Activated CD4-positive, alpha-beta T cell treated with anti-CD3 and anti-CD28 coated beads, Interleukin-2, amount 50 U/mL, for 1 hour (primary cell): ENCODE measurements at places on chromosomes 7 and 10.

DNA sequence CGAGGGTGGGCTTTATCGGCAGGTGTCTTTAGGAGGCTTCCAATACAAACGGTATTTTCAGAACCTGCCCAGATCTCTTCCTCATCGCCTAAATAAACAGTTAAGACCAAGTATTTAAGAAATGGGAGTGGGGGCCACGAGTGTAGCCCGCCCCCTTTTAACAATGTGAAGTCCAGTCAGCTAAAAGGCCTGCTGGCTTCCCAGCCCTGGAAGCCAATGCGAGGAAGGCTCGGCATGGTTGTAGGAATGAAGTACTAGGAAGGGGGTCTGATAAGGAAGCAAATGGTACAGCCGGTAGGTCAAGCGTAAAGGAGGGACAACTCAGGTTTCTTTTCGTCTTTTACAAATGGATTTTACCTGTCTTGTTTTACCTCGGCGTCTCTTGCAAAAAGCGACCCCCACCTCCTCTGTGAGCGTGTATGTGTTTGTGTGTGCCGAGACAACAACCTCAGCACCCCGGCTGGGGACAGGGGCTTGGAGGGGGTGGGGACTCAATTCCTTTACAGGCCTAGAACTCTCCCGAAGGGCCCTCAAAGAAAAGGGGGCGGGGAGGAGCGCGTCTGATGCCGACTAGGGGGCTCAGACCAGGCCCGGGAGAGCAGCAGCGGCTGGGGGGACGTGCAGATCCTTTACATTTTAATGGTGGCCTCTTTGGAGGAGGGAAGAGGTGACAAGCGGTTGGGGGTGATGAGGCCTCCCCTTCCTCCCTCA, 147.6 kb downstream of the GPR85 start:
- no peak for DNase-seq

- DNase-seq, result no peak
These were observed 131.5 kb downstream of the OAT start for GRCh38 chr10:124287071-124287685.

- DNase-seq, result no peak
These were observed 467.1 kb upstream of the STEAP1 start for GRCh38 chr7:89687211-89687610.

DNA sequence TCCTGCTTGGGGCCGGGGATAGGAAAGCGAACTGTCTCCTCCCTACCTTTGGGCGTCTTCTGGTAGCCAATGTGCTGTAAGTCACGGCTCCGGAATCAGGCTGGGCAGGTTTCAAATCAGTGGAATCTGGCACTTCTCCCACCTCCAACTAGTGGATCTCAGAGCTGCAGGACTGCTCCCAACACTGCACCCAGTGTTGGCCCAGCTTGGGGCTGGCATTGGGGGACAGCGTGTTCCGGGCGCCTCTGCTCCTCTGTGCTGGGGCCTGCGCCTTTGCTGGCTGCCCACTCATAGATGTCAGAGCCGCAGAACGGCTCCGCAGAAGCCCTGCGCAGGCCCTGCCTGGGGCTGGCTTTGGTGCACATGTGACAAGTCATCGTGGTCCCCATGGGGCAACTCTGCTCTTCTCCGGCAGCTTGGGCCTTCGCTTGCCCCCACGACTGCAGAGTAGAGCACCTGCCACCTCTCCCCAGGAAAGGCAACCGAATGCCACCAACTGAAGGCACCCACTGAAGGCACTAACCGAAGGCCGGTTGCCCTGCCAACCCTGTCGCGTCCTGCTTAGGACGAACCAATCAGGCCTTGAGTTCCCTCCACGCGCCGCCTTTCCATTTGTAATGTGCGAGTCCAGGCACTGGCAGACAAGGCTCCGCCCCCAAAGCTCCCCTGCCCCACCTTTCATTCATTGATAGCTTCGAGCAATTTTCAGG, 85.5 kb upstream of the ABI1 start:
- DNase-seq, result no peak

GRCh38 chr10:1343176-1343575, 287.0 kb downstream of the WDR37 start:
- no peak for DNase-seq

DNA sequence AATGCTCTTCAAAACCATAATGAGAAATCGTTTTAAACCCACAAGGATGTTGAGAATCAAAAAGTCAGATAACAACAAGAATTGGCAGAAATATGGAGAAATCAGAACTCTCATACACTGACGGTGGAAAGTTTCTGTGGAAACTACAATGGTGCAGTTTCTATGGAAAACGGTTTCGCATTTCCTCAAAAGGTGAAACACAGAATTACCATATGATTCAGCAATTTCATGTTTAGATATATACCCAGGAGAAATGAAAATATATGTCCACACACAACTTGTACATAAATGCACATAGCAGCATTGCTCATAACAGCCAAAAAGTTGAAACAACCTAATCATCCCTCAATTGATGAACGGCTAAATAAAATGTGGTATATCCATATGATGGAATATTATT, 218.2 kb downstream of the ARL4A start:
- DNase-seq, result no peak

- no peak for DNase-seq
These were observed 339.8 kb upstream of the LRRTM3 start for GRCh38 chr10:66586073-66586472.

GRCh38 chr10:116271593-116272439, 1.2 kb downstream of the GFRA1 start:
- no peak for DNase-seq

DNA sequence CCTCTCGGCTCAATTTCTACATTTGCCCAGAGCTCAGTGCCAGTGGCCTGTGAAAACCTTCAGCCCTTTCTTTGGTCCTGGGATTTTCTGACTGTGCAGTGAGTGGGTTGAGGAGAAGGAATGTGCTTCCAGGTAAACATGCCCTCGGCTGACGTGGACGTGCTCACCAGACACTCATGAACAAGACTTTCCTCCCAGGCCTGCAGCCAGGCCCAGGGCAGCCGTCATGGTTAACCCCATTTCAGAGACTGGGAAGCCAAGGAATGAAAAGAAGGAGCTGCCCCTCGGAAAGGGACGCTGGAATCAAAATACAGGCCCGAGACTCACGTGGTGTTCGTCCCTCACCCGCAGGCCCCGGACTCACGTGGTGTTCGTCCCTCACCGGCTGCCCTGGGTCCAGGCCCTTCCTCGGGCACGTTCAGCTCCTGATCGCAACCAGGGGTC, 8.8 kb upstream of the CALML5 start:
- no peak for DNase-seq

DNA sequence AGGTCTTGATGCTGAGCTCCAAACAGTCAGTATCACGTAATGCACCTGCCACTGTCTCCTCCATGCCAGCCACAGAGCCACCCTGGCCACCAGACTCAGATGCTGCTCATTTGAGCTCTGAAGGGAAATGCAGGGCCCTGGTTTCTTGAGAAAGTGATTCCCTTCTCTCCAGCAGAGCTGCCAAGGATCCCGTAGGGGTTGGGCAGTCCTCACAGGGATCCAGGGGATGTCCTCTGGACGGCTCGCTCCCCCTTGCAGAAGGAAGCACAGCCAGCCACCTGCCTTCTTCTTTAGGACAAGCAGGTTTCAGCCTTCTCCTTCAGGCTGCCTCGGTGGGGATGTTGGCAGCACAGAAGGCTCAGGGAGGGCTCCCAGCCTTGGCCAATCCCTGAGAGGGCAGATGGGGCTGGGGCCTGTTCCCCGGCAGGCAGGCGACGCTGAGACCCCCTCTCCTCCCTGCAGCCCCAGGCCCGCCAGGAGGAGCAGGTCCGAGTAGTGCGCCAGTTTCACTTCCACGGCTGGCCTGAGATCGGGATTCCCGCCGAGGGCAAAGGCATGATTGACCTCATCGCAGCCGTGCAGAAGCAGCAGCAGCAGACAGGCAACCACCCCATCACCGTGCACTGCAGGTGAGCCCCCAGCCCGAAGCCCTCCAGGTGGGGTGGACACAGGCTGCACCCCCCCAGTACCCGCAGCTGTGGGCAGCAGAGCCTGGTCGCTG, 48.9 kb downstream of the MKI67 start:
- DNase-seq, result no peak

DNA sequence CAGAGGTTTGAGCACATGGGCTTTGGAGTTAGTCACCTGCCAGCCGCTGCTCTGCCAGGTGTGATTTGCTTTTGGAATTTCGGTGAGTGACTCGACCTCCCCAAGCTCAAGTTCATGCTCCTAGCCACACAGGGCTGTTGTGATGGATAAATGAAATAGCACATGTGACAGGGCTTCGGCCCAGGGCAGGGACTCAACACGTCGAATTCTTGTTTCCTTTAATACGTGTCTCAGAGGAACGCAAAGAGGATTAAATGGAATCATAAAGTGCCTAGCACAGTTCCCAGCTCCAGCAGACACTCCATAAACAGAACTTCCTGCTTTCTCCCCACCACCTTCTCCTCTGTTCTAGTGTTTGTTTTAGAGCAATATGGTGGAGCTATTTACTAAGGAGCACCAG, 88.3 kb upstream of the CHST15 start:
- DNase-seq, result no peak

DNA sequence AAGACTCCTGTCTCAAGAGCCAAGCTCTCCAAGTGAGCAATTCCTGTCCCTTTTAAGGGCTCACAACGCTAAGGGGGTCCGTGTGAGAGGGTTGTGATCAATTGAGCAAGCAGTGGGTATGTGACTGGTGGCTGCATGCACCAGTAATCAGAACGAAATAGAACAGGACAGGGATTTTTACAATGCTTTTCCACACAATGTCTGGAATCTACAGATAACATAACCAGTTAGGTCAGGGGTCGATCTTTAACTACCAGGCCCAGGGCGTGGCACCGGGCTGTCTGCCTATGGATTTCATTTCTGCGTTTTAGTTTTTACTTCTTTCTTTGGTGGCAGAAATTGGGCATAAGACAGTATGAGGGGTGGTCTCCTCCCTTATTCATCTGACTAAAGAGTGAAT, 54.9 kb upstream of the SP4 start:
- no peak for DNase-seq

GRCh38 chr10:2817940-2818636, 249.3 kb upstream of the PFKP start:
- DNase-seq, result no peak

DNA sequence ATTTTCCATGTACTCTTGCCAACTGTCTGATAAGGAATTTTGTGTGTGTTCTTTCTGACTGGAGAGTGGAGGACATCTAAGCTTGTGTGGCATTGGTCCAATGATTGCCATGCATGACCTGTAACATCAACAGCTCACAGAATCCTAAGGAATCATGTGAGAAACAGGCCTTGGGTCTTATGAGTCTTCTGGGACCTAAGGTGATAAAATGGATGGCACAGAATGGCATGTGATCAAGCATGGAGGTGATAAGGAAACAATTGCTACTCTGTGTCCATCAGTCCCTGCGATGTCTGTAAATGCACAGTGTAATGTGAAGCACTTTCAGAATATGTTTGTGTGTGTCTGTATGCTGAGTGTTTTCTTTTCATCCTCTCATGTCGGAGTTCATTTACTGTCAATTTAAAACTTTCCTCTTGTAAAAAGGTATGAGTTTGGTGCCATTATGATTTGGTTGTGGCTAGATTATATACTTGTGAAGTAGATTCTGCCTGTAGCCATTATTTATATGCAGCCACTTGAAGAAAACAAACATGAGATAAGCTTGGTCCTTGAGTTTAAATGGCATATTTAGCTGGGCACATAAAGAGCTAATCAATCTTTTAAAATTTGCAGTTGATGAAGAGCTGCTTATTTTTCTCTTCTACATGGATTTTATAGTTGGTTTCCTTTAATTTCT, 127.5 kb downstream of the VPS50 start:
- no peak for DNase-seq
